ENCODE measurements at places on chromosomes 3 and 15. TPM values are rescaled to one million over a fixed set of nuclear protein-coding genes. Genes with fewer than 3 reads are reported as not detected.

Gene LXN
- 68.9 TPM for total RNA-seq

Gene SERF2
- 716 TPM for total RNA-seq

Gene NMB
- 22.7 TPM for total RNA-seq

Gene SHC4
- total RNA-seq = 0.86 TPM

Gene TOP2B
- 90.0 TPM for total RNA-seq

Gene CPA3
- total RNA-seq = not detected

Gene RTP1
- not detected for total RNA-seq

Gene SPG11
- 8.9 TPM for total RNA-seq

Gene WDR73
- 39.4 TPM for total RNA-seq

Gene APOD
- total RNA-seq = 0.72 TPM

Gene PLXNA1
- total RNA-seq = 21.6 TPM

Gene LTK
- not detected for total RNA-seq

Gene PLA2G4E
- not detected for total RNA-seq

Gene MGLL
- 62.9 TPM for total RNA-seq

Gene PRSS50
- not detected for total RNA-seq

Gene STRIT1
- total RNA-seq = not detected

Gene NPAP1
- not detected for total RNA-seq

Gene CDCP1
- total RNA-seq = 13.6 TPM

Gene IL20RB
- total RNA-seq = 1.0 TPM

Gene UROC1
- total RNA-seq = not detected

Gene RUVBL1
- 103 TPM for total RNA-seq

Gene DAZL
- total RNA-seq = not detected

Gene SEC62
- total RNA-seq = 94.6 TPM
